ENCODE measurements at places on chromosomes 11 and 22.
A peak's percentile ranks its signal among the peaks of the same experiment; 100 is the strongest.

DNA sequence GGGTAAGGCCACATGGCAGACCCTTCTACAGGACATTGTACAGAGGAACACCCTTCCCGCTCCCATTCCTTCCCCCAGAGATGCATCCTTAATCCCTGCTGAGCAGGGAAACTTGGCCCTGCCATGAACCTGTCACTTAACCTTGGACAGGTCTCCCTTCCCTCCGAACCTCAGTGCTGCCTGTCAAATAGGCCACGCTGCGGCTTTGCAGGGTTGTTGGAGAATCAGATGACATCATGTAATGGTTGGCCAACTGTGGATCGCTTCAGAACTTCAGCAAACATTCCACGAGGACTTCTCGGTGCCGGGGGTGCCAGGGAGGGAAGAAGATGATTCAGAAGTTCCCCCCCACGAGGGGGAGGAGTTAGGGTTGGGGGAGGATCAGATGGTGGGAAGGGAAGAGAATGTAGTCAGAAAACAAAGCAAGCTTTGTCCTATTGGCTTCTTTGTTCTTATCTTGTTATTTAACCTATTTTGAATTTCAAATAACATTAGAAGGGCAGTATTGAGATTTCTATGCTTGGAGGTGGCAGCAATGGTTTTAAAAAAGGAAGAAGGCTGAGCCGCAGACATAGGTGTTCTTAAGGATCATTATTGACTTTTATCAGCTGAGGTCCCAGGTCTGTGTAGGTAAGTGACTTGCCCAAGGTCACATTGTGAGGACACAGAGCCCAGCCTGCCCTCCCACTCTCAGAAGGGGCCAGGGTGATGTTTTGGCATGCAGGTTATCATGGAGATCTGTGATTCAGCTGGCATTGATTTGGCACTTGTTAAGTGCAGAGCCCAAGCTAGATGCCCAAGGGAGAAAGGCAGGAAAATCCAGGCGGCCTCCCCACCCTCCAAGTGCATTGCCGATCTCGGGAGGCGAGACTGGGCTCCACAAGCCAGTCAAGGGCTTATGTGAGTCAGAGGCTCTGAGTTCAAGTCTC, 3.1 kb downstream of the CDC42EP1 start:
- ATAC-seq, result no peak

DNA sequence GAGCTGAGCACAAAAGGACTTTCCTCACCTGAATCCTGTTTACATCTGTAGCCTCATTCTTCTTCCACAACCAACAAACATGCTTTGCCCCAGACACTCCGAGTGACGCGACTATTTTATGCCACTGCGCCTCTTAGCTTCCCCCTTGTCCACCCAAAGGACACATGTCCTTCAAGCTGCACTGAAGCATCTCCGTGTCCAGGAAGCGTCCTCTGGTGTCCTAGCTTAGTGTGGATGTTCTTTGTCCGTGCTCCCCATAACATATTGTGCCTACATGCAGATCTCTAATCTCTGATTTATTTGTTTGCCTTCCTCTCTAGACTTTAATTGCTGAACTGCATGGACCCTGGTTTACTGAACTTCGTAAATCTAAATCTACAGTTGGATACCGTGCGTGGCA, 20.1 kb upstream of the CECR2 start:
- no peak for ATAC-seq

GRCh38 chr11:134527382-134528243, 115.6 kb upstream of the B3GAT1 start:
- ATAC-seq, result no peak

GRCh38 chr11:30261821-30262220, 31.0 kb downstream of the FSHB start:
- ATAC-seq, result no peak

- peak; percentile 78 for ATAC-seq
These were observed 6.7 kb downstream of the CENPM start for GRCh38 chr22:41939981-41940831.

DNA sequence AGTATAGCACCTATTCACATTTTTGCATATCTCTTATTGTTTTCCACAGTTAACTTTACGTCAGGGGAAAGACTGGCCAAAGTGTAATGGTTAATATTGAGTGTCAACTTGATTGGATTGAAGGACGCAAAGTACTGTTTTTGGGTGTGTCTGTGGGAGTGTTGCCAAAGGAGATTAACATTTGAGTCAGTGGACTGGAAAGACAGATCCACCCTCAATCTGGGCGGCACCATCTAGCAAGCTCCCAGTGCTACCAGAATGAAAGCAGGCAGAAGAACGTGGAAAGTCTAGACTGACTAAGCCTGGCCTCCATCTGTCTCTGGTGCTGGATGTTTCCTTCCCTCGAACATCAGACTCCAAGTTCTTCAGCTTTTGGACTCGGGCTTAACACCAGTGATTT, 1900.7 kb upstream of the RAG2 start:
- ATAC-seq, result no peak

DNA sequence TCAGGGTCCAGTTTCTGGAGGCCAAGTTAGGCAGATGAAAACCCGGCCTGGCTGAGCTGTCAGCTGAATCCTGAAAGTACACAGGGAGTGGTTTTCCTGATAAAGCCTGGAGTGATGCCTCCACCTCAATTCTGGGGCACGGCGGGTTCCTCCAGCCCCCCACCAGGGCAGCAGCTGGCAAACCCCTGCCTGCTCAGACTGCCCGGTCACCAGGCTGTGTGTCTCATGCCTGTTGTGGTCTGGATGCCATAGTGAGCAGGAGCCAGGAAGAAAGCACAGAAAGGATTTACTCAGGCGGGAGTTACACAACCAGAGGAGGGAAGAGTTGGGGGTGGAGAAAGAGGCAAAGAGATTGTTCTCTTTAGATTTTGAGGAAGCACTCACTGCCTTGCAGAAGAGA, 119.9 kb upstream of the RASSF10 start:
- no peak for ATAC-seq

GRCh38 chr22:46457502-46458488, 79.6 kb downstream of the CELSR1 start:
- no peak for ATAC-seq

DNA sequence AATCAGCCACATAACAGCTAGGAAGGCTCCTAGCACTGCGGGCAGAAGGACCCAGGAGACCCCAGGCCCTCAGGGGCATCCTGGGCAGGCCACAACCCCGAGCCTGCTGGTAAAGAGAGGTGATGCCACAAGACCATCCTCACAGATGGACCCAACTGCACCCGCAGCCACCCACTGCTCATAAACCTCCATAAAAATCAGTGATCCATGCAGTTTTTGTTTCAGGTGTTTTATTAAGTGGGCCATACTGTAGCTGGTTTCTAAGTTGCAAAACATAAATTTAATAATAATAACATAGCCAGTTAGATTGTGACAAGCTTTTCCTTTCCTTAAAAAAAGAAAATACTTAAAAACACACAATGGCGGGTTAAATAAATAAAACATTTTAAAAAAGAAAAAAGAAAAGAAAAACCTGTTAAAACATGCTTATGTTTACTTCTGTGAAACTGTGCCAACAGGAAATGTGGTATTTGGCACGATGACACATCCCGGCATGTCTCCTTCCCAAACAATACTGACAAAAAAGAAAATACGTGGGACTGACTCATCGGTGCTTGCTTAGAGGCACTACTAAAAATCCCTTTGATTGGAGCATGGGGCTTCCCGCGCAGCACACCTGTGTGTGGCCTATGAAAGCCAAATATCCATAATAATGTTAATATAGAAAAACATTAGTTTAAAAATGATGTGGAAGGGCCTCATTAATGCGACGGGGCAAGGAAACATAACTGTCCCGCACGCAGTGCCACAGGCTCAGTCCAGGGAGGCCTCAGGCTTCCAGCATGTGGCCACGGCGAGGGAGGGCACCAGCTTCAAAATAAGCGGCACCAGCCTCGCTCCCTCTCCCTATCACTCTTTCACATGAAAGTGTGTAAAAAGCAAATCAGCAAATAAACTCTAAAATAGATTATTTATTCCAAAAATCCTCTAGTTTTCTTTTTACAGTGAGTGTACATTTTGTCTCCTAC, 47.5 kb upstream of the SCUBE2 start:
- peak; percentile 86 for ATAC-seq

- ATAC-seq, result no peak
These were observed 558.7 kb downstream of the BRD1 start for GRCh38 chr22:49268924-49269323.

GRCh38 chr11:102926961-102927623, 28.4 kb downstream of the MMP13 start:
- ATAC-seq, result no peak

DNA sequence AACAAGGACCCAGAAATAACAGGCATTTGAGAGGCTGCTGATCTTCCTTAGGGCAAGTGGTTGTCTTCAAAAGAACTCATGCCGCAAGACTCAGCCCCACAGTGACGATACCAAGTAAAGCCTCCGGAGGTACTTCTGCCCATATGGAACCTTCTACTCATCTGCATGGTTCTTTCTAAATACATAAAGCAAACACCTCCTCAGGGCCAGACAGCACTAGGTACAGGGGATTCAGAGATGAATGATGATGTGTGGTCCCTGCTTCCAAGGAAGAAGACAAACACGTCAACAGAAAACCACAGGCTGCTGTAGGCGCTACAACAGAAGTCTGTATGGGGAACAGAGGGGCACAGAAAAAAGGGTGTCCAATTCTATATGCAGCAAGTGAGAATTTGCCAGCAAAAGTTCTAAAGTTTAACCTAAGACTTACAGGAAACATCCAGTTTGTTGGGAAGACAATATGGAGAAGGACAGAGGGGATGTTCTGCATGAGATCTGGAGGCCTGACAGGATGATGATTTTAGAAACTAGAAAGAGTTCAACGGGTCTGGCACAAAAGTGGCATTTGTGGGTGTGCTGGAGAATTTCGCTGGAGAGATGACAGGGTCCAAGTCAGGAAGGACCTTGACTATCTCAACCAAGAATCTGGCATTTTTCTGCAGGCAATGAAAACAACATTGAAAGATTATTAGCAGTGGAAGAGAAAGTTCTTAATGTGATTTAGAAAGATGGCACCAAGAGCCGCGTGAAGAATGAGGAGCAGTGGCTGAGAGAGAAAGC, 23.7 kb downstream of the JAML start:
- peak; percentile 84 for ATAC-seq

DNA sequence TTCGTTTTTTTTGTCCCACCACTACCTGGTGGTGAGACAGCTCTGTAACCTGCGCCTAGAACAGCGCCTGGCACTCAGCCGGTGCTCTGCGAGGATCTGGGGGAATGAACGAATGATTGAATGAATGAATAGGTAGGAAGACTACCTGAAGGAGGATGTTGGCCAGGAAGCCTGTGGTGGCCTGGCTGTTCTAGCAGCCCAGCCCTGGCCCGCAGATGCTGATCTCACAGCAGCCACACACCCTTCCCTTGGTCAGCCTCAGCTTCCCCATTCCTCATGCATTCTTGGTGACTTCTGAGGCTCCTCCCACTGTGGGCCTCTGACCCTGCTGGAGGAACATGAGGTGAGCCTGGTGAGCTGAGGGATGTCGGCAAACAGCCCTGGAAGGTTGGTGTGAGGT, 3.7 kb downstream of the TRPM5 start:
- ATAC-seq, result no peak

DNA sequence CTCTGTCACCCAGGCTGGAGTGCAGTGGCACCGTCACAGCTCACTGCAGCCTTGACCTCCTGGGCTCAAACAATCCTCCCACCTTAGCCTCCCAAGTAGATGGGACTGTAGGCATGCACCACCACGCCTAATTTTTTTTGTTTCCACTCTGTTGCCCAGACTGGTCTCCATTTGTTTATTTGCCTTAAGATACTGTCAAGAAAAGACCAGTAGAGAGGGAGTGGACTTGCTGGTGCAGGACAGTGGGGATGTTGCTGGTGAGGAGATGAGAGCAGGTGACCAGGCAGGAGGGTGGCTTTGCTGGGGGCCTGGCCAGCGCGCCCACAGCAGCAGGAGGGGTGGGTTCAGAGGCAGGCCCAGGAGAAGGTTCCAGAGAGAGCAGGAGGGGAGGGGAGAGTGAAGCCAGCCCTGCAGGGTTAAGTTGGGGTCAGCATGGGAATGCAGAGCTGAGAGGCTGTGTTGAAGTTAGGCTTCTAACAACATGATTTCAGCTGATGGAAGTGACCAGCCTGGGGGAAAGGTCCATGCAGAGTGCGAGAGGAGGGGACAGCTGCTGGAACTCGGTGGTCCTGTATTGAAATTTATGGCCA, 35.8 kb downstream of the NADSYN1 start:
- peak; percentile 5 for ATAC-seq

DNA sequence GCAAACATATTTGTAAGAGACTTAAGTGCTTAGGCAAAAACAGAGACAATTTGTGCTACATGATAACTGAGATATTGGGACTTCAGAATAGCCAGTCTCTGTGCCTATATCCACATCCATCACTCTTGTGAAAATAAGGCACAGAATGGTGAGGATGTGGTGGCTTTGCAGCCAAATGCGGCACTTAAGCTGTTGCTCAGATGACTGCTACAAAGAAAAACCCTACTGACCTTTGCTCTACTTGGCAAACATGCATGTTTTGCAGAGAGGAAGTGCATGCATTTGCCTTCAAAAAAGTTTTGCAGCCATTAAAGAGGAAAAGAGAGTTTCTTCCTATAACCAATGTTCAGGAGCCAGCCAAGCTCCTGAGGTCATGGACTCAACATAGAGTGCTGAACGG, 675.0 kb upstream of the KIRREL3 start:
- no peak for ATAC-seq

DNA sequence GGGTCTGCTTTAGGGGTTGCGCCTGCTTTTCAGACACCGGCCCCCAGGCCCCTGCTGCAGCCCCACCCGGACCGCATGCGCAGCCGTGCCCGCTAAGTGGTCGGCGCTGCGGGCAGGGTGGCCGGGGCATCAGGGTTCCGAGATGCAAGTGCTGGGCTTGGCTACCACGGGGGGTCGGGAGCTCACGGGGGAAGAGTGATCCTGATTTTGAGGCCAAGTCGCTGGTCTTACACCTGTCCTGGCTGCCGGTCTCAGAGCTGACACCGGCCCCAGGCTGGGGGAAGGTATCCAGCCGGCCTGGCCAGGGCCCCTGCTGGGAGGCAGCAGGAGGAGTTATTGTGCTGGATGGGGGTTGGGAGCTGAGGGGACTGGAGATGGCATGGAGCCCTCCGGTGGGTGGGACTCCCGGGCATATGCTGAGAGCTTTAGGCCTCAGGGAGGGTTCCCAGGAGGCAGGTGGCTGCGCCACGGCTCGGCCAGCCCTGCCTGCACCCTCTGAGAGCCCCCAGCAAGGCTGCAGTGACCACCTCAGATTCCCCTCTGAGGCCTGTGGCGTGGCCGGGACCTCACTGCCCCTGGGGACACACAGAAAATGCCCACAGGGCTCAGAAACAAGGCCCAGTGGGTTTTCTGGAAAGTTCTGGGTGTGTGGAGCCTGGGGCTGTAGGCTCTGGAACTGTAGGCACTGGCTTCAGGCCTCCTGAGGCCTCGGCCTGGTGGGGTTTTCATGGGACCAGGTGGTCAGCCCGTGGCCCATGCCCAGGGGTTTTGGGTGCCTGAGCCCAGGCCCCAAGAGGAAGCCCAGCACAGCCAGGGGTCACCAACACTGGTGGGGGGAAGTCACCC, 4.4 kb upstream of the MUC5AC start:
- no peak for ATAC-seq

DNA sequence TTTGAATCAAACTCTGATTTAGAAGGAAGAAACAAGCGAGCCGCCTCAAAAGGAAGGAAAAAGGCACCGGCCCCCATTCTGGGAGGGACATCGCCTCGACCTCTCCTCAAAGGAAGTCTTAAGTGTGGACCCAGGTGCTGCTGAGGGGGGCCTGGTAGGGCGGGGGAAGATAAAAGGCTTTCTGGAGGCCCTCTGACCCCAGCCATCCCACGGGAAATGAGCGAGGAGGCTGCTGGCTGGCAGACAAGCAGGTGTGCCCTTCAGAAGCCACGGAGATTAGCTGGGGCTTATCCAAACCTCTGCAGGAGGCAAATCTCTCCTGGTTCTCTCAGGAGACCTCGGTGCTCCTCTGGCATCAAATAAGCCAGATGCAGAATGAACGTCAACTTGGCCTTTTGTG, 171.4 kb upstream of the BLID start:
- ATAC-seq, result no peak
